Activated CD4-positive, alpha-beta T cell treated with anti-CD3 and anti-CD28 coated beads for 24 hours (primary cell): ENCODE measurements at places on chromosomes 3 and 15.

GRCh38 chr3:8529738-8530525, 28.3 kb downstream of the LMCD1 start:
- no peak for DNase-seq

DNA sequence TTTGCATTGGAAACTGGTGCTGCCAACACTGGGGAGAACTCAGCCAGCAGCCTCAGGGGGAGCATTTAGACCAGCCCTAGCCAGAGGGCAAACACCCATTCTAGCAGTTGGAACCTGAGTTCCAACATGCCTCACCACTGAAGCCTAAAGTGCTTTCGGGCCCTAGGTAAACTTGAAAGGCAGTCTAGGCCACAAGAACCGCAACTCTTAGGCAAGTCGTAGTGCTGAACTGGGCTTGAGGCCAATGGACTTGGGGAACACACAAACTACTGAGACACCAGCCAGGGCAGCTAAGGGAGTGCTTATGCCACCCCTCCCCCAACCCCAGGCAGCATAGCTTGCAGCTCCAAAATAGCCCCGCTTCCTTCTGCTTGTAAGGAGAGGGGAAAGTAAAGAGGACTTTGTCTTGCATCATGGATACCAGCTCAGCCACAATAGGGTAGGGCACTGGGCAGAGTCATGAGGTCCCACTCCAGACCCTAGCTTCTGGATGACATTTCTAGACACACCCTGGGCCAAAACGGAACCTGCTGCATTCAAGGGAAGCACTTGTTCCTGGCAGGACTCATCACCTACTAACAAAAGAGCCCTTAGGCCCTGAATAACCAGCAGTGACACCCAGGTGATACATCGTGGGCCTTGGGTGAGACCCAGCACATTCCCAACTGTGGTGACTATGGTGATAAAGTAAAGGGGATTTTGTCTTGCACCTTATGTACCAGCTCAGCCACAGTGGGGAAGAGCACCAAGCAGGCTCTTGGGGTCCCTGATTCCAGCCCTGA, 37.3 kb upstream of the TEX9 start:
- DNase-seq: no peak

GRCh38 chr3:59751606-59752005, 701.8 kb upstream of the CFAP20DC start:
- DNase-seq: no peak

- no peak for DNase-seq
Observed at GRCh38 chr3:42224658-42225421, 41.1 kb downstream of the CCK start.

- no peak for DNase-seq
Observed at GRCh38 chr3:9214185-9214584, 35.3 kb downstream of the SRGAP3 start.

DNA sequence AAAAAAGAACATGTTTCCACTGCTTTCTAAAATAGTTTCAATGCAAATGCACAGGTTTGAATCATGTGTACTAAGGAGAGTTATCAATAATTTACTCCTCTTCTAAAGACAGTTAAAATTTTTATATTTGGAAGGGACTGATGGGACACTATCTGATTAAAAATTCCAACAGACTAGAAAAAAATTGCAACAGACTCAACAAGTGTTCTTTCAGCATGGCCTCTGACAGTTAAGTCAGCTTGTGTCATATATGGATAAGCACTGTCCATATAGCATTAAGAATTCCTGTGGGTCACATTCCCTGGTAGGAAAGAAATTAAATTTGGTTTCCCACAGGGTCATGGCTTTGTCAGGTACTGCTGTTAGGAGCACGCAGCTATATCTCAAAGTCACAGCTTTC, 96.8 kb downstream of the OSBPL10 start:
- no peak for DNase-seq

DNA sequence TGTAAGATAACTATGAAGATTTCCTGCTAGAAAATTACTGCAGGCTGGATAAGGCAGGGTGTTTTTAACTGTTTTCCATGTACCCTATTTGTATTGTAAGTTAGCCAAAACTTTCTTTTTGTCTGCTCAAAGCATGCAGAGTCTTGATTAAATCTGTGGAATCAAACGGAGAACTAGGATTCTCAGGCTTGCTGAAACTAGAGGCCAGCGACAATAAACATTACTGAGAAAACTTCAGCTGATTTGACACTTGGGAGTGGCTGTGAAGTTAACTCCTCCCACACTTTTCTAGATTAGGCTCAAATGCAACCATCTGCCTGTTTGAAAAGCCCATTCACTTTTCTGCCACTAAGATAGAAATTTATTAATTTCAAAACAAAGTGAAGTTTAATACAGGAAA, 153.2 kb upstream of the FRMD4B start:
- DNase-seq: no peak

GRCh38 chr15:92574161-92574560, 81.4 kb downstream of the FAM174B start:
- no peak for DNase-seq

- DNase-seq: no peak
Observed at GRCh38 chr15:71115567-71116351, 488 bp downstream of the THSD4 start.

DNA sequence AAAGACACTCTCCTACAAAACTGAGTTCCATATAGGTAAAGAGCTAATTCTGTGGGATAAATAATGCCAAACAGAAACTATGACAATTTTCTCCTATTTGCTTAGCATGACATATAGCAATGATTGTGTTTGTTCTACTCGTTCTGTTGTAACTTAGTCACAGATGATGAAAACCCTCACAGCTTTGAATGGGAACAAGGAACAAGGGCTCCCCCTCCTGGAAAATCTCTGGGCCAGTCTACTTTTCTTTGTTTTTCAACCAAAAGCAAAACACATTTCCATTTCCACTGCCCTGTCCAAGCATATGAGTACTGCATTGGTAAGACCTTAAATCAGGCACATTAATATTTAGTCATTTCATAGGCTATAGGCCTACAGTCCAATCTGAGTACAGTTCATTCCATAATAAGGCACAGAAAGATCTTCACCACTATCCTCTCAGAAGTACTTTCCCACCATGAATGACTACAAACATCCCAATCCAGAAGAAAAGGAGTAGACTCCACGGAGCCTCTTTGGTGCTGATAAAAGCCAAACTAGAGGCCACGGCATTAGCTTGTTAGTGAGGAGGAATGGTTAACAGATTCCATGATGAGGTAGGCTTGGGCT, 67.1 kb downstream of the ATP8B4 start:
- no peak for DNase-seq

GRCh38 chr15:96338074-96338765, 7.7 kb downstream of the NR2F2 start:
- DNase-seq: no peak
